Fibroblast of skin of left quadriceps (primary cell): ENCODE measurements at places on chromosomes 4 and X.

DNA sequence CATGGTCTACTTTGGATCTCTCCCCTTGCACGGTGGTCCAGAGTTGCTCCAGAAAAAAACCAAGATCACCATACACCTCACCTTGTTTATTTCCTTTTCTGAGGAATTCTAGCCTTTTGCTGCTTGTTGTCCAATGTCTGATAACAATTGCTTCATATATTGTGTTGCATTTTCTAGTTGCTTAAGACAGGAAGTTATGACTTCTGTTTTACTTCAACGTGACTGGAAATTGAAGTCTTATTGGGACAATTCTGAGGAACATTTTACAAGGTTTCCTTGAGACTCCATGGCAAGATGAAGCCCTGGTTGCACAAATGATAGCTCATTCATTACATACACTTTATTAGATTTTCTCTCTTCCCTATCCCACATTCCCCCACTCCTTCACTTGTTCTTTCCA, 5.2 kb downstream of the CXCL1 start:
- DNase-seq: no peak

- DNase-seq: no peak
These were observed 271.7 kb upstream of the KLF3 start for GRCh38 chr4:38392223-38392855.

DNA sequence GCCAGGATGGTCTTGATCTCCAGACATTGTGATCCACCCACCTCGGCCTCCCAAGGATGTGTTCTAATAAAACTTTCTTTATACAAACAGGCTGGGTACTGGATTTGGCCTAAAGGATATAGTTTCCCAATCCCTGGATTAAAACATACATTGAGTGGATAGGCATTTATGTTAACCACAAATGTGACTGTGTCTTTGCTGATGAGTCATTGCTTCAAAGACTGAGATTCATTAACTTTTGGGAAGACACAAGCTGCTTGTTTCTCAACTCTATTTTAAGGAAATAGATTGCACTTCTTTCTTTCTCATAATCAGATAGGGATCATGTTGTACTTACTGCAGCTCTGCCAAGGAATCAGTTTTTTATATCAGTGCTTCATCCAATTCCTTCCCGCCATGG, 131.3 kb upstream of the AGA start:
- DNase-seq: peak; percentile 91

DNA sequence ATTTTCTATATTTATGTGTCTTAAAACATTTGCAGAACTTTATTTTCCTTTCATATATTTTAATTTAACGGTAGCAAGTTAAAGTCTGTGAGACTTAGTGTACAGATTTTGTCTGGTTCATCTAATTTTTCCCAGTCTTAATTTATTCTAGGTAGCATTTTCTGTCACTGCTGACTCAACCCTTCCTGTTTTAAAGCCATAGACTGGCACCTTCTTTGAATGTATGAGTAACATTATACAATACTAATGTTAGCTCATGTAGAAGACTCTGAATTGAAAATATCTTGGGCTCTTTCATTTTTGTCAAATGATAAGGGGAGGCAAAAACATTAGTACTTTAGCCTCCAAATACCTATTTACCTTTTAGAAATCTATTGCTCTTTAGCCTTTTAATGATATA, 43.6 kb downstream of the BLTP1 start:
- DNase-seq: no peak

DNA sequence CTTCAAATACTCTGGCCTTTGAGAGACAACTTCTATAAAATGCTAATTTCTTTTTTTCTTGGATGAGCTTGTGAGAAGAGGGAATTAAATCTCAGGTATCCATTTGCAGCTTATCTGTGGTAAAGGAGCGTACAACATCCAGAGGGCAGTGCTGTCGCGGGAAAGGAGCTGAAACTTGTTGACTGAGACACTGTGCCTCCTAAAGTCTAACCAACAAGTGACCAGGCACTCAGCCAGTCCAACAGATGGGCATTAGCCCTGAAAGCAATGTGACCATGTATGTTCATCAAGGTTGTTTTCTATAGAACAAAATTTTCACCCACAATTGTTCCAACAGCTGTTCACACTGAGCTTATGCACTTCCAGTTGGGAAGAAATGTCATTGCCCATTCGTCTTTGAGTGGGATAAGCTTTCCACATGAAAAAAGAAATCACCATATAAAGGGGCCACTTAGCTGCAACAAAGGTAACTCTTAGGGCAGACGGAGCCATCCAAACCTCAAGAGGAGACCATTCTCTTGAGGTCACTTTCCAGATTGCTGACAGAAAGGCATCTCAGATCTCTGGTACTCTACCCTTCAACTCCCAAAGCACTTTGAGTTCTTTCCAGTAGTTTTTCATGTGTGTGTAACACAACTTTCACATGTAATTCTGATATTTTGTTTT, 244.8 kb upstream of the NEIL3 start:
- no peak for DNase-seq

DNA sequence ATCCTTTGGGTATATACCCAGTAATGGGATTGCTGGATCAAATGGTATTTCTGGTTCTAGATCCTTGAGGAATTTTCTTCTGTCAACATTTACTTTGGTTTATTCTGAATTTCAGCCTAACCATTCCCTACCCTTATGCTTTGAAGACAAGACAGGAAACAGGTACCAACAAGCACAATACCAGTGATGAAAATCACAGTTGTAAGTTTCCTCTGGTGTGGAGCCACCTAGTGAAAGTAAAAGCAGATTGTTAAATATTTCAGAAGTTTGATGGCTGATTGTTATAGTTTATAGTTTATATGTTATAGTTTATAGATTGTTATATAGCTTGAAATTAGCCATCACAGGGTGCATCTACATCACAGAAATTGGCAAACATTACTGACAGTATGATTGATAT, 104.5 kb upstream of the AGA start:
- no peak for DNase-seq

DNA sequence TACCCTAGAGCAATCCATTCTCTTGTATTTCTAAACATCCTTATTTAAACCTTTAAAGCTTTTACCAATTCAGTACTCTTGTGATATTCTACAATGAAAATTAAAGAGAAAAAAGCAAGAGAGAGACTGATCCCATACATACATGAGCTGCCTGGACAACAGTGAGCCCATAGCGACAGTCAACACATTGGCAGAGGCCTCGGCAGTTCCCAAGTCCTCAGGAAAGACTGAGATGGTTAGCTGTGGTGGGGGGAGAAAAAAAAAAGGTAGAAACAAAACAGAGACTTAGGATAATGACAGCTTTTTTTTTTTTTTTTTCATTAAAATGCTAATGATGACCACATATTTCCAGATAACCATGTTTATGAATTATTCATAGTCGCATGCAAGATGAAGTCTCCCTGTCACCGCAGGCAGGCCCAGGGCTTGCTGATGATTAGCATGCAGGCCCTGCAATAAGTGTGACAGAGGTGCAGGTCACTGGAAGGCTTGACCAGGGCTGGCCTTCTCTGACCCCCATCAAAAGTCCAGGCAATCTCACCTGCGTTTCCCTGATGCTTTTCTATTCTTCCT, 148.8 kb downstream of the APBB2 start:
- DNase-seq: no peak

DNA sequence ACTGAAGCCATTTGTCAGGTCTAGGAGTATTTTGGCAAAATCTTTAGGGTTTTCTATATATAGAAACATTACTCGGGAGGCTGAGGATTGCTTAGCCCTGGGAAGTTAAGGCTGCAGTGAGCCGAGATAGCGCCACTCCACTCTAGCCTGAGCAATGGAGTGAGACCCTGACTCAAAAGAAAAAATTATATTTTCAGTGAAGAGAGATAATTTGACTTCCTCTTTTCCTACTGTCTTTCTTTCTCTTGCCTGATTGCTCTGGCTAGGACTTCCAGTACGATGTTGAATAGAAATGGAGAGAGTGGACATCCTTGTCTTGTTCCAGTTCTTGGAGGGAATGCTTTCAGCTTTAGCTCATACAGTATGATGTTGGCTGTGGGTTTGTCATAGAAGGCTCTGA, 44.4 kb downstream of the UCHL1 start:
- no peak for DNase-seq

DNA sequence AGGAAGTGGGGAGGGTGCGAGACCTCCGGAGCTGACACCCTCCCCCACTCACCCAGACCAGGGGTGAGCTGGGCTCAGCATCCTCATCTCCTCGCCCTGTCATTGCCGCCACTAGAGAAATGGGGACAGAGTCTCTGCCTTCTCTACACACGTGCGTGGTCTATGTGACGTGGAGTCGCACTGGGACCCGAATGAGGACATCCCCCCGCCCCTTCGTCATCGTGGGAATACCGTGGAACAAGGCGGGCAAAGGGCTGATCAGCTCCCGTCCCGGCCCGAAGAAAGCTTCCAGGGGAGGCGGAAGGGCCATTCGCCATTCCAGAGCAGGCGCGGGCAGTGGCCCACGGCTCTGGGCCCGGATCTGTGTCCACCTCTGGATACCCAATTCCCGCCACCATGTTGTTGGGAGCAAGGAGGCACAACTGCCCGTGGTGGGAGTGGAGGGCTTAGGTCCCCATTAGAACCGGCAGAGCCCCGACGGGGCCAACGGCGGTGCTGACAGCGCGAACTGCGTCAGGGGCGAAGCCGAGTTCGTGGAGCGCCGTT, 12.0 kb downstream of the HMX1 start:
- no peak for DNase-seq

DNA sequence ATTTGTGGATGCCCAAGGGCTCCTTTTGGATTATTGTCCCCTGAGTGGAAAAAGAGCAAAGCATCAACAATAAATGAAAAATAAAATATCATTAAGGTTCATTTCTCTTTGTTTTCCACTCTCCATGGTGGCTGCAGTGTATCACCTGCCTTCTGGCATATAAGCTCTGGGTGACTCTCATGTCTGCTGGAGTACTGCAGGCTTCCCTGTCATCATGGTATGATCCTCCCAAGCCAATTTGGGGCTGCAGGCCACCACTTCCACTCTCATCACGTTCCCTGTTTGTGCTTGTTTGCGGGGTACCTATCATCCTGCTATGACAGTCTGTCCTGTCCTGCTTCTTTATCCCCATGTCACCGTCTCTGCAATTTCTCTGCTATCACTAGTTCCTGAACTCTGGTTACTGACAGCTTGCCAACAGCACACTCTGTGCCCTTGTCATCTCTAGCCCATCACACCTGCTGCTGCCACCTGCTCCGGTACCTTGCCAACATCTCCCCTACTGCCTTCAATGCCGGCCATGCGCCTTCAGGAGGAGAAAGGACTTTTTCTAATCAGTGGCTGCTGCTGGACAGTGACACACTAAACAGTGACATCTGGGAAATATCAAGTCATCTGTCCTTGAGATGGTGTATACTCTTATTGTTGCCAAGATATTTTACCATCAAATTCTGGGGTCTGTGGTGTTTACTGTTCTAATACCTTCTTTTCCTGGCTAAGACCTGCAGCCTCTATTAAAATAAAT, 23.0 kb upstream of the FGF5 start:
- no peak for DNase-seq

- DNase-seq: no peak
These were observed 13.8 kb downstream of the MAGED2 start for GRCh38 chrX:54821310-54821709.

- DNase-seq: no peak
These were observed 13.1 kb upstream of the DRP2 start for GRCh38 chrX:101206471-101206870.

DNA sequence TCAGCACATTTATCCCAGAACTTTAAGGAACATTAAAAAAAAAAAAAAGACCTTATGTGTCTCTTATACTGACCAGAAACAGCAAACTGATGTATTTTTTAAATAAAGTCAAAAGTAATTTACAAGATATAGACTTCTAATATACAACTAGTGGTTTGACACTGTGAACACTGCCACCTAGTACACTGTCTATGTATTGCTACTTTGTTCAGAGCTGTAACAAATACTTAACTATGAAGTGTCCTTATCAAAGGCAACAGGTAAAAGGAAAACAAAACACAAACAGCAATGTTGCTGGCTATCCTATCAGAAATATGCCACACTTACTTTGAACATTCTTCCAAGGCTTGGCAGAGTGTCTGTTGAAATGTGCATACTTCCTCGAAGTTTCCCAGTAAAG, 60.4 kb downstream of the CD40LG start:
- no peak for DNase-seq

DNA sequence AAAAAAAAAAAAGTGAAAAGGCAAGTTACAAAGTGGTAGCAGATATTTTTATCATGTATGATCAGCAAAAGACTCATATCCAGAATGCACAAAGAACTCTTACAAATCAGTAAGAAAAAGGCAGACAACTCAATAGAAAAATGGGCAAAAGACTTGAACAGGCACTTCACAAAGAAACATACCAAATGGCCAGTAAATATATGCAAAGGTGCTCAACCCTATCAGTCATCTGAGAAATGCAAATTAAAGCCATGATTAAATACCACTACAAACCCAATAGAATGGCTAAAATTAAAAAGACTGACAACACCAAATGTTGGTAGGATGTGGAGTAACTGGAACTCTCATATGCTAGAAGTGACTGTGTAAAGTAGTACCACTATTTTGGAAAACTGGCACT, 45.4 kb downstream of the CHST7 start:
- DNase-seq: no peak

DNA sequence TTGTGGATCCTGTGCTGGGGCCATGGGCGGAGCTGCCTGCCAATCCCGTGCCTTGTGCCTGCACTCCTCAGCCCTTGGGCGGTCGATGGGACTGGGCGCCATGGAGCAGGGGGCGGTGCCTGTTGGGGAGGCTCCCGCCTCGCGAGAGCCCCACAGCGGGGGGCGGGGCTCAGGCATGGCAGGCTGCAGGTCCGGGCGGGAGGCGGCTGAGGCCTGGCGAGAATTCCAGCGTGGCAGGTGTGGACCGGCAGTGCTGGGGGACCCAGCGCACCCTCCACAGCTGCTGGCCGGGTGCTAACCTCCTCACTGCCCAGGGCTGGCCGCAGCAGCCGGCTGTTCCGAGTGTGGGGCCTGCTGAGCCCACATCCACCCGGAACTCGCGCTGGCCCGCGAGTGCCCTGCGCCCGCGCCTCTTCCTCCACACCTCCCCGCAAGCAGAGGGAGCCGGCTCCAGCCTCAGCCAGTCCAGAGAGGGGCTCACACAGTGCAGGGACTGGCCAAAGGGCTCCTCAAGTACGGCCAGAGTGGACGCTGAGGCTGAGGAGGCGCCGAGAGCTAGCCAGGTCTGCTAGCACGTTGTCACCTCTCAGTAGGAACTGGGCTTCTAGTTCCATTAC, 85.9 kb downstream of the GBA3 start:
- DNase-seq: no peak

- DNase-seq: no peak
These were observed 220.1 kb upstream of the RPL34 start for GRCh38 chr4:108400309-108400708.

DNA sequence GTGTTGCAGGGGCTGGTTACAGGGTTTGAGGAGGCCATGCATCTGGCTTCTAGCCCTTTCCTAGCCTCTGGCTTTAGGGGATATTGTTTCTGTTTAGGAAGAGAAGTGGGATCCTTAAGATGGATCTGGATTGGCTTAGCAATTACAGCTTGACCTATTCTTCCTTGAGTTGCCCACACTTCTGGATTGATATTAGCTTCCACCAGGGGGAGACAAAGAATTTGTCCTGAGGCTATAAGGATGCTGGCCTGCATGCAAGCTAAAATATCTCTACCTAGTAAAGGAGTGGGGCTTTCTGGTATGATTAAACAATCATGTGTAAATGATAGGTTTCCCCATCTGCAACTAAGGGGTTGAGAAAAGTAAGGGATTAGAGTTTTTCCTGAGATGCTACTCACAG, 117.2 kb downstream of the TEX13C start:
- peak; percentile 4 for DNase-seq
